ENCODE measurements at places on chromosomes 4 and X.

- no peak for DNase-seq
Measured at GRCh38 chrX:118528071-118528737, 32.6 kb downstream of the DOCK11 start.

DNA sequence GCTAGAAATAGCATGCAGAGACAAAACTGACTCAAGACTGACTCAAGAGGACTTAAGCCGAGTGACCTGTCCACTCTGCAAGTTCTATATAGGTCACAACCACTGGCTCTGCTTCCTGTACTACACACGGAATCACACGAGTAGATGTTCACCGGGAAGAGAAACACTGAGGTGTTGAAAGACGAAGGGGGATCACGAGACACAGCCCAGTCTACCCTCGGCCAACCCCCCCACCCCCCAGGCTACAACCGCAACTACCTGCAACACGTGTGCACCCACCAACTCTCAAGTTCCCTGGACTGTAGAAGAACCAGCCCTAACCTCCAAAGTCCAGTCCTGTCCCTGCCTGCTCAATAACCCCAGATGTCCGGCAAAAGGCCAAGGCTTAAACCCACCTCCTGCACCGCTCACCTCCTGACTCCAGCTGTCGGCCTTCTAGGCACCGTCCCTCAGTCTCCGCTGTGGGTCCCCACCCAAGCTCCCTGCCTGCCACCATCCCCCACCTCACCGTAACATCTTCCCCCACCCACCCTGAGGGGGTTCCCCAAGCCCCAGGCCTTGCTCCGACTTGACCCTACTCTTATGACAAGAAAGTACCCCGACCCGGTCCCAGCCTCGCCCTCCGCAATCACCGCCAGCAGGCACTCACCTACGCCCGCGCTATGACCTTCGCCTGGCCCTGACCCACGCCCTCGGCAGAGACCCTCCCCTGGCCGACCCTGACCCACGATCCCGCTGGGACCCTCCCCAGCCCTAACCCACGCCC lies 739 bp downstream of the GAK start:
- DNase-seq: no peak

DNA sequence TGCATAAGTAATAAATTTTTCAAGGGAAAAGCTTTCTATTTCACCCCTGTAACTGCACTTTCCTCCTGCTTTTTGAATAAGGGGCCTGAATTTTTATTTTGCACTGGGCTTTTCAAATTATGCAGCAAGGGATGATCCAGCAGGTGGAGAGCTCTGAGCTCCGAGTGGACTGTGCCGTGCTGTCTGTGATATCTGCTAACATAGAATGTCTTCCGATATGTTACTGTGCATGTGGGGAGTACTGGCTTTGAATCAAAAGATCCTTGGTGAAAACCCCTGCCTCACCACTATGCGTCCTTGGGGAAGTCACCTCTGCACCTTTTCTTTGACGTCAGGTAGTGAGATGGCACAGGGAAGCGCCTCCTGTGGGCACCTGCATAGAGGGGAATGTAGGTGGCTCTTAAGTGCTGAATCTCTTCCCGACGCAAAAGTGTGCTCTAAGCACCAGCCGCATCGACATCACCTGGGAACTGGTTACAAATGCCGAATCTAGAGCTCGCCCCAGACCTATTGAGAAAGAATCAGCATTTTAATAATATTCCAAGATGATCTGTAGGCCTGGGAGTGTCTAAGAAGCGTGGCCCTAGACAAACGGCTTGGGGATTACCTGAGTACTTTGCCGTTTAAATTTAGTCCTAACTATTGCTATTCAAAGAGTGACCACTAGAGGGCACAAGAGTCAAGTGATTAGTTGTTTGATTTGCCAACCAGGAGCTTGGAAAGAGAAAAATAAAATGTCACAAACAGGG lies 19.2 kb upstream of the WFS1 start:
- DNase-seq: no peak

GRCh38 chr4:15562114-15562513 lies 92.4 kb downstream of the CC2D2A start:
- DNase-seq: no peak

- no peak for DNase-seq
Measured at GRCh38 chr4:25446611-25447010, 69.5 kb downstream of the ANAPC4 start.
